Activated CD4-positive, alpha-beta T cell treated with anti-CD3 and anti-CD28 coated beads, Interleukin-2, amount 10 ng/mL, durations not matched to agents 24 days and 14 days (primary cell): ENCODE measurements at places on chromosomes 5 and 9. TPM values are rescaled to one million over a fixed set of nuclear protein-coding genes. Genes with fewer than 3 reads are reported as not detected.

- no peak for DNase-seq
Observed at GRCh38 chr5:59212596-59212995, 629.7 kb downstream of the RAB3C start.

GRCh38 chr9:134167530-134167931 lies 3.2 kb upstream of the RNU6ATAC start:
- DNase-seq: no peak

DNA sequence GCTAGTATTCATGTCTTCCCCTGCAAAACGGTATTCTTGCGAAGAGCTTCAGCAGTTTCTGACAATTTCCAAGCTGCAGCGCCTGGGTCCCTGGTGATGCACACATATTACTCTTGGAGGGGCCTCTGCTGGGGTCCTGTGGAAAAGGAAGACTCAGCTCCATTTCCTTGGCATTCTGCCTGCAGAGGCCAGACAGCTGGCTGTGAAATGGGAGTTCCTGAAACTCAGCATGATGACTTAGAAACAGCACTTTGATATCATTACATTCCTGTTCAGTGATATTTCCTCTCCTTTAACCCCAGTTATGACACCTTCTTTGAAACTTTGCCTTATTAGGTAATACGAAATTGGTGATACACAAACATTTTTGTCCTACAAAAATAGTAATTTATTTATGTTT lies 98.5 kb downstream of the APBA1 start:
- DNase-seq: no peak

- no peak for DNase-seq
Observed at GRCh38 chr9:76162086-76162730, 232.0 kb downstream of the RFK start.

- no peak for DNase-seq
Observed at GRCh38 chr9:137631345-137632229, 12.8 kb downstream of the EHMT1 start.

DNA sequence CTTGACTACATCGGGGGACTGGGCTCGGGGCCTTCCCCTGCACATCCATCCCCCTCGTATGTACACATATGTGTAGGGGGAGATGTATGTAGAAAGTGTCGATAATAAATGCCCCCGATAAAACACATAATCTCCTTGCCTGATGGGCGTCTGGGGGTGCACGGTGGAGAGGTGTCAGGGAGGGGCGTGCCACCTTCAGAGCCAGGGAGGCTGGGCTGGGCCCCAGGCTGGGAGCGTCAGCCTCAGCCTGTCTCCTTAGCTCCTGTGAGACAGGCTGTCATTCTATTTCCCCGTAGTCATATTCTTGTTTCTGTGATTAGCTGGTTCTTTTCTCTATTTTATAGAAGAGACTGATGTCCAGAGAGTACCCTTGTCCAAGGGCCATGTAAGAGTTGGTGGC lies 4.7 kb upstream of the RXRA start:
- no peak for DNase-seq

GRCh38 chr9:110891760-110892159 lies 146.5 kb downstream of the LPAR1 start:
- no peak for DNase-seq

- DNase-seq: no peak
Observed at GRCh38 chr5:30686530-30686929, 507.0 kb upstream of the CDH6 start.

DNA sequence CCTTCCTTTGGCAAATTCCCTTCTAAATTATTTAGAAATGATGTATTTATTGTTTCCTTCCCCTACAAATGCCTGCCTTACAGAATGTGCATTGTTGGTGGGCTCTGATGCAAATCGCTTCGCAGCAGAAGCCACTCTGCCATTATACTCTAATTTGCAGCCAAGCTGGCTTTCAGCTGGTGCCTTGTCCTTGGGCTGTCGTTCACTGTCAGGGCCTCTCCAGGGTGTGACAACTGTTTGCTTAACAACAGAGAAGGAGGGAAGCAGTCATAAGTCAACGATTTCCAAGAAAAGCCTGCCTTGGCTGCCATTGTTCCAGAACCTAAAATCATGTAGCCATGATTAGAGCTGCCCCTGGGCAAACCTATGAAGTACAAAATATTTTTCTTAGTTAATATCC lies 260.1 kb upstream of the RGMB start:
- DNase-seq: no peak

GRCh38 chr9:97564291-97565175 lies 63.1 kb downstream of the TMOD1 start:
- DNase-seq: no peak

DNA sequence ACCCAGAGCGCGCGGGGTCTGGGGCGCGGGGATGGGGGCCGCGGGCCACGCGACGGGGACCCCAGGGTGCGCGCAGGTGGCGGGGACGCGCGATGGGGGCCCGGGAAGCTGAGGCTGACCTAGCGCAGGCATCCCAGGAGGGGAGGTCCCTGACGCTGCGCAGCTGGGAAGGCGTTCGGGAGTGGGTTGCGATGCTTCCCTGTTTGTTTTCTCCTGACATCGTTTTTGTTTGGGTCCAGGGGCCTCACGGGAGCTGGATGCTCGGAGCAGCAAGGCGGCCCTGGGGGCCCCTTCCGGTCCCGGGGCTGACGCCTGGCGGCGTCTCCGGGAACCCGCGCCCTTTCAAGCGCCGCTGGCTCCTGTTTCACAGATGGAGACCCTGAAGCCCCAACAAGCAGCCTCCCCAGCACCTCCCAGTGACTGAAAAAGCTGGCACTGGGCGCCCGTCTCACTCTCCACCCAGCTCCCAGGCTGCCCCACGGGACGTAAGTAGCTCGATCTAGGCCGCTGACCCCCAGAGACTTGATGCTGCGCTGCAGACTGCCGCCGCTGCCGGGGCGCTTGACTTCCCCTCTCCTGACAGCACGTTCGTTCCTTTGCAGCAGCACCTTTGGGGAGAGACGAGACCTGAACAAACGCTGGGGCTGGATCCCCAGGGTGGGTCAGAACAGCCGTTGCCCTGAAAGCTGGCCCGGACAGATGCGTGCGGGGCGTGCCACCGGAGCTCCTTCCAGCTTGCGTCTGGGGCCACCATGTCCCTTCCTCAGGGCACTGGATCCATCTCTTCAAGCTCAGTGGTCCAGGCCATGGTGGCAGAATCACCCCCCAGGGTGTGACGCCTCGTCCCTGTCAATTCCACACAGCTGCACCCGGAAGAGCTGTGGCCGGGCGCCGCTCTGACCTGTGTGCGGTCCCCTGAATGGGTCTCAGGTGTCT lies 593 bp downstream of the BRD3OS start:
- DNase-seq: peak; percentile 86

GRCh38 chr5:142671266-142671665 lies 14.6 kb downstream of the FGF1 start:
- DNase-seq: no peak

DNA sequence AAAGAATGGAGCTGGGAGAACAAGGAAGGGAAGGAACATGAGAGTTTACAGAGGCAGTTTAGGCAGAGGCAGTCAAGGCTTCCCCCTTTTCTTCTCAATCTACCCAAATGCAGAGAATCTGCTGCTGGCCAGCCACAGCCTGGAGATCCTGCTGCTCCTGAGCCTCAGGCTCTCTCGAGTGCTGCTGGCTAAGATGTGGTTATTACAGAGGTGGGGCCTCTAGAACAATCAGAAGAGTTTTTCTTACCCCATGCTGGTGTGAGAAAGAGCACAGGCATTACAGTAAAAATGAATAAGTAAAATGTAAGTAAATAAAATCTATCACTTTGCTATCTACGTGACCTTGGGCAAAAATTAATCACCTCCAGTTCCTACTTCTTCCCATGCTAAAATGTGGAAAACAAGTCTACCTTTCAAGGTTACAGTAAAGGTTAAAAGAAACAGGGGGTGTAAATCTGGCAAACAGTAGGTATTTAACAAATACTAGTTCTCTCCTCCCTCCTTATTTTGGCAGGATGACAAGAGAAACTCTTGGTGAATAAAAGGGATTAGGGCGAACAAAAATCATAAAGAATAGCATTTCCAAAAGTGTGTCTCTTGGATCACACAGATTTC lies 31.1 kb downstream of the FBXW11 start:
- no peak for DNase-seq

GRCh38 chr5:27612161-27612560 lies 573.8 kb upstream of the CDH9 start:
- no peak for DNase-seq

DNA sequence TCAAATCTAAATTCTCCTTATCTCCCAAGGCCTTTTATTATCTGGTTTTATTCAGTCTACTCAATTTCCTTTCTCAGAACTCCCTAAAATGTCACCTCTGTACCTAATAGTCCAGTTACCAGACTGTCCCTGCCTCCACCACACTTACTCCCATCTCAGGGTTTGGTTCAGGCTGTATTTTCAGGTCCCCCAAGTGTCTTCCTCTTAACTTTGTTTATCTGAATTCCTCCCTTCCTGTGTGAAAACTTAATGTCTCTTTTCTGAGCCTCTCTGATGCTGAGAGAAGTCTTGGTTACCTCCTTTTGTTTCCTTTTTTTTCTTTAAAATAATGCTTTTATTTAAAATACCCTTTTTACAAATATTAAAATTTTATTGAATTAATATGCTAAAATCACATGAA lies 133.4 kb downstream of the PAM start:
- no peak for DNase-seq

DNA sequence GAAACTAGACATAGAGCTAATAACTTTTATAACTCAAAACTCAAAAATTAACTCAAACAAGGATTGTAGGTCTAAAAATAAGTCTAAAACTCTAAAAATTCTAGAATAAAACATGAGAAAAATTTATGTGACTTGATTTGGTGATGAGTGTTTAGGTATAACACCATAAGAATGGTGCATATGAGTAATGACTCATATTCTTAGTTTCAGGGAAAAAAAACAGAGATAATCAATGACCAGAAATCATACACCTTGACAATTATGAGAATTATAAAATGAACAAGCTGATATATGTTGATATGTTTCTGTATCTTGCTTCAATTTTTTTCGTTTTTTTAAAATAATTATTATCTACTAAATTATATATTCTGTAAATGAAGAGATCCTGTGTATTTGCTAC lies 541.2 kb downstream of the PTPRD start:
- no peak for DNase-seq

- DNase-seq: no peak
Observed at GRCh38 chr9:104899759-104900247, 28.2 kb downstream of the ABCA1 start.

DNA sequence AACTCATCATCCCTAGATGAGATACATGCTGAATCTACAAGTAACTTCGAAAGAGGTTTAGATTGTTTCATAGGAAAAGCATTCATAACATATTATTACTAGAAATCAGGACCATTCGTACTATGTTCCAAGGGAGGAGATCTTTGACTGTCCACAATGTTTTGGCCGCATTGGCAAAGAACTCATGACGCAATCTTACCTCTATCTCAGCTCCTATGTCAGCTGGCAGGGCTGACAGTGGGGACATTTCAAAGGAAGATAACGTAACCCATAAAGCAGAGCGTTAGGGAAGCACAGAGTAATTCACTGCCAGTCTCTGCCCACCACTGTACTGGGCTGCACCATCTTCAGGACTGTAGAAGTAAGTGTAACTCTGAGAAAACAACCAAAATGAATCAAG lies 69.7 kb downstream of the EFNA5 start:
- no peak for DNase-seq

NR2F1 gene
- not detected in 2 replicates for total RNA-seq

IFNA1 gene
- not detected in 2 replicates for total RNA-seq

TLX3 gene
- not detected in 2 replicates for total RNA-seq

PHYHD1 gene
- 0.45 and 0.47 TPM in 2 replicates for total RNA-seq

WWC1 gene
- 1.1 and 2.4 TPM in 2 replicates for total RNA-seq

ANKRD34B gene
- not detected in 2 replicates for total RNA-seq

SLC6A18 gene
- not detected in 2 replicates for total RNA-seq
